ENCODE measurements at places on chromosomes 1 and 21.
A peak's percentile ranks its signal among the peaks of the same experiment; 100 is the strongest.

DNA sequence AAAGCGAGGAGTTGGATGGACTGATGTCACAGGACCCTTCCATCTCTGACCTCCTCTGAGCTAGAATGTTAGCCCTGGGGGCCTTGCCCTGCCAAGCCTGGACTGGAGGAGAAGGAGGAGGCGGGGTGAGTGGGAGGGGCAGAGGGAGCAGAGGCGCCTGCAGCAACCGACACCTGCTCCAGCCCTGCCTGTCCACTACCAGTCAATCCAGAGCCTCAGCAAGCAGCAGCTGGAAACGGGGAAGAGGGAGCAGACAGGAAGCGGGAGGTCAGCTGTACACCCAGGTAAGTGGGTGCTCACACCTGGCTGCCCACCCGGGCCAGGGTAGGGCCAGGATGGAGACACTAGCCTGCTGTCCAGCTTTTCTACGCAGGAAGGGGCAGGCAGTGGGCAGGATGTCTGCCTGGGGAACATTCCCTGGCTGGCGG is at the start of gene IGFN1:
Gene IGFN1, plus strand, starts transcription at position 201 of the 428 bp plus-strand sequence. CDS start 2,470 bp downstream, outside the sequence.
- DNase-seq: no peak

- DNase-seq: no peak
Observed at GRCh38 chr1:34163792-34164731, 968 bp downstream of the CSMD2 start.

DNA sequence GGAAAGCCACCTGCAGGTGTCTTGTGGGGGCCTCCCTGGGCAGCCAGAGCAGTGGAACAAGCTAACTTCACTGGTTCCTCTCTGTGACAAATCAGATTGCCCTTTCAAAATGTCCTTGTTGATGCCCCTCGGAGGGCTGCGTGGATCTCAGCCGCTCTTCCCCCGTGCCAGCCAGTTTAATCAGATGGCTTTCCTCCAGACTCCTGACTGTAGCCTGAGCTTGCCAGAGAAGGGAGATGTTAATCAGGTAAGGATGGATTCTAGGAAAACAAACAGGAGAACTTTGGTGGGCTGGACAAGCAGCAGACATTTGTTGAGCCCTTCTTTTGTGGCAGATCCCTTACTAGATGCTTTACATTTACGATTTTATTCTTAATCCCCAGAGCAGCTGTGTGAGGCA is 88.2 kb downstream of the DMRTA2 start:
- DNase-seq: no peak

GRCh38 chr1:27577504-27578188 is 26.3 kb downstream of the AHDC1 start:
- DNase-seq: peak; percentile 29

DNA sequence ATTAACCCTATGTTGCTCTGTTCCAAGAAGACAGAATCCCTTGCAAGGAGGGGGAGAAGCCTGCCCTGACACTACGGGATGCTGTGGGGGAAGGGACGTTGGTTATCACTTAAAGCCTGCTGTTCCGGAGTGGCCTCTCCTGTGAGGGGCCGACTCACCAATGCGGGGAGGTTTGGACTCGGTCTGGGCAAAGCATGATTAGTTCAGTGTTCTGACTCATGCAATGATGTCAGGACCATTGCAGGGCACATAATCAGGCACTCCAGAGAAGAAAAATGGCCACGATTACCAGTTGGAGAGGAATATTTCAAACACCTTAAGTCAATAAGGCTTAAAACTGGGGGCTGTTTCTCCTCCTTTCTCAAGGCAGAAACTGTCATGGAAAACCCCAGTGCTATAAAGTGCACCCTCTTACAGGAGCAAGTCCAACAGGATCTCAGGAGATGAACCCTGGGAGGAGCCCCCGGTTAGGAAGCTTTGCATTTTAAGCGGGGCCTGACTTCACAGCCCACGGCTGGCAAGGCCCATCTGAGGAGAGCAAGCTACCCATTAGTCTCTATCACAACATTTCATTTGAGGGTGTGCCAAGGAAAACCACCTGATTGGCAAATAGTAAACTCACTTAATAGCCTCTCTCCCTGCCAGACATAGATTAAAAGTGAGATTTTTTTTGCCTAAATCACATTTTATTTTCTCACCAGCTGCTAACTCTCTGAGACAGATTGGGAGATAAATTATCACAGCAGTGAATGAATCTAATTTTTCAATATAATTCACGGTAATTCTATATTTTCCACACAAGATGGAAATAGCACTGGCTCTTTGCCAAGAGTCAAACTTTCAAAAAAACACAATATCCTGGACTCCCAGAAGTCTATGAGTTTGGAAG is 202.5 kb downstream of the C1orf94 start:
- no peak for DNase-seq

DNA sequence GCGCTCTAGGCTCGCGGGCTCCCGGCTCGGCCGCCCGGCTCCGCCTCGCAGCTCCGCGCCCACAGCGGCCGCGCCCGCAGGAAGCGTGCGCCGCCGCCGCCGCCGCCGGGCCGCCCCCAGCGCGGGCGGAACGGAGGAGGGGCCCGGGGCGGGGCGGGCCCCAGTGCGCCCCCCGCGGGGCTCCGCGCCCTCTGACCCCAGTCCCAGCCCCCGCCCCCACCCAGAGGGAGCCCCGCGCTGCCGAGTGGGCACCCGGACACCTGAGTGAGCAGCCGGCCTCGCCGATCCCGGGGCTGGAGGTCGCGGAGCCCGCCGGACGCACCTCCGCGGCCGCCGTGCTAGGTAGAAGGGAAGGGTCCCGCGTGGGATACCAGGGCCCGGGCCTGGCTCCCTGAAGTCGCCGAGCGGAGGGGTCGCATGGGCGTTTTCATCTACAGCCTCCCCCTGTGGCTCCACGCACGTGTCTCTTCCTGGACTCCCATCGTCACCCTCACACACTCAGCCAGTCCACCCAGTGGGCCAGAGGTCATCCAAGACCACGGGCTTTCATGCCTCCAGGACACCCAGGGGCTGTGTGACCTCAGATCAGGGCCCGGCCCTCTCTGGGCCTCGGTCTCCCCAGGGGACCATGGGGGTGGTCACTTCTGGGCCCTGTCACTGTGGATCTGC is at the start of gene SDC3:
Gene SDC3, minus strand, starts transcription at position 63 of the 669 bp plus-strand sequence. CDS start 172 bp downstream, outside the sequence.
- DNase-seq: peak; percentile 24

GRCh38 chr21:30233228-30234020 is 17.5 kb upstream of the CLDN8 start:
- DNase-seq: no peak

GRCh38 chr1:218660678-218661053 is 315.5 kb downstream of the TGFB2 start:
- no peak for DNase-seq

DNA sequence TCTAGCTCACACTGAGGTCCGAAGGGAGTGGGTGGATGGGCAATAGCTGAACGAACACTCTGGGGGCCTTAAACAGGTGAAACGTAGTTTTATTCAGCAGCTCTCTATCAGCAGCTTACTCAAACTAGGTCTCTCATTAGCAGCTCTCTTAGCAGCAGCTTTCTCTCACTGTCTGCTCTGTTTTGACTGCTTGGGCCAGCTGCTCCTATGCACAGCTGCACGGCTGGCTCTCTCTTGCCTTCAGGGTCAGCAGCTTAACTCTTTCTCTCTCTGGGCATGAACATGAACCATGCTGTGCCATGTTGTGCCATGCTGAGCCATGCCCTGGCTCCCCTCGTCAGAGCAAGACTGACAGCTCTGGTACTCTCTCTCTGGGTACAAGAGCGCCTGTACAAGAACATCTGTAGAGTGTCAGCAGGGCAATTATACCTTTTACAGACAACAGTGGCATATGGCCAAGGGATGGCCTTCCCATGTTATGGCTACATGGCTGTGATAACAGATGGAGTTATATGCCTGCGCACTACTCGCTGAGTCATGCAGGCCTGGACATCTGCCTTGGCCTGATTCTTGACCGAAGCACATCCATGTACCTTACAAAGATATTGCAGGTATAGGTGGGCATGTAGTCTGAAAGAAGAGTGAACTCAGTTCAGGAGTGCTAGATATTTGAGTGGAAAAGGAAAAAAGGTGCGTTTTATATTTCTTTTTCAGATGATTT is 152.4 kb downstream of the LEPR start:
- no peak for DNase-seq

- DNase-seq: no peak
Observed at GRCh38 chr1:151106894-151107293, 36.3 kb downstream of the GABPB2 start.
